Neural crest cell (in vitro differentiated cells): ENCODE measurements at places on chromosomes 3 and 15.

DNA sequence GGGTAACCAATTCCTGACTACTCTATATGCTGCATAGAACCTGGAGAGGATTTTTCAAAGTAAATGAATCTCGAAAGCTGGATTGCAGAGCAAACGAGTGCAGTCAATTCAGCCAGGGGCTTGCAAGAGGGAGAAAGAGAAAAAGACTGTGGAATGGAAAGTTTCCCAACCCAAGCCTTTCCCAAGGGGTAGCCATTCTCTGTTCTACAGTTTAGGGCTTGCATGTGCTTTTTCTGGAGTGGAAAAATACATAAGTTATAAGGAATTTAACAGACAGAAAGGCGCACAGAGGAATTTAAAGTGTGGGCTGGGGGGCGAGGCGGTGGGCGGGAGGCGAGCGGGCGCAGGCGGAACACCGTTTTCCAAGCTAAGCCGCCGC, 511 bp upstream of the RARB start:
- DNase-seq, result no peak

DNA sequence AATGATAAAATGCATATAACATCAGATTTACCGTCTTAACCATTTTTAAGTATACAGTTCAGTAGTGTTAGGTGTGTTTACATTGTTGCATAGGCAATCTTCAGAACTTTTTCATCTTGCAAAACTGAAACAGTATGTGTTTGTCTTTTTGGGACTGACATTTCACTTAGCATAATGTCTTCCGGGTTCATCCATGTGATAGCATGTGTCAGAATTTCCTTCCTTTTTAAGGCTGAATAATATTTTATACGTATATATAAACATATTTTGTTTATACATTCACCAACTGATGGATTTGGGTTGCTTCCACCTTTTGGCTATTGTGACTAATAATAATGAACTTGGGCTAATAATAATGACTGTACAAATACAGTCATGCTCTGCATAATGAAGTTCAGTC, 3.0 kb downstream of the PARP15 start:
- DNase-seq, result no peak

DNA sequence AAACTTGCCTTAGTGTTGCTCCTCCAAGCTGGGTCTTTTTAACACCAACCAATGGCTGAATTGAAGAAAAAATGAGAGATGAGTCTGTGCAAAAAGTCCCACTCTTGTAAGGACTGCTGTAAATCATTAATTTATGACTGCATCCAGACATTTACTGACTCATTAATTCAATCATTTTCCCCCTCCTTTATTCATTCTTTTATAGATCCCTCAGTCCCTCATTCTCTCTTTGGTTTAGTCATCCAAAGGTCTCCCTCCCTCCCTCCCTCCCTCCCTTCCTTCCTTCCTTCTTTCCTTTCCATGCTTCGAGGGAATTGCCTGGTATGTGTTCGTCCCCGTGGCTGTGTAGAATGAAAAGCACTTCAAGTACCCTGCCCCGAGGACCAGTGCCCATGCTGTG, 35.3 kb upstream of the MRPS22 start:
- DNase-seq, result no peak

DNA sequence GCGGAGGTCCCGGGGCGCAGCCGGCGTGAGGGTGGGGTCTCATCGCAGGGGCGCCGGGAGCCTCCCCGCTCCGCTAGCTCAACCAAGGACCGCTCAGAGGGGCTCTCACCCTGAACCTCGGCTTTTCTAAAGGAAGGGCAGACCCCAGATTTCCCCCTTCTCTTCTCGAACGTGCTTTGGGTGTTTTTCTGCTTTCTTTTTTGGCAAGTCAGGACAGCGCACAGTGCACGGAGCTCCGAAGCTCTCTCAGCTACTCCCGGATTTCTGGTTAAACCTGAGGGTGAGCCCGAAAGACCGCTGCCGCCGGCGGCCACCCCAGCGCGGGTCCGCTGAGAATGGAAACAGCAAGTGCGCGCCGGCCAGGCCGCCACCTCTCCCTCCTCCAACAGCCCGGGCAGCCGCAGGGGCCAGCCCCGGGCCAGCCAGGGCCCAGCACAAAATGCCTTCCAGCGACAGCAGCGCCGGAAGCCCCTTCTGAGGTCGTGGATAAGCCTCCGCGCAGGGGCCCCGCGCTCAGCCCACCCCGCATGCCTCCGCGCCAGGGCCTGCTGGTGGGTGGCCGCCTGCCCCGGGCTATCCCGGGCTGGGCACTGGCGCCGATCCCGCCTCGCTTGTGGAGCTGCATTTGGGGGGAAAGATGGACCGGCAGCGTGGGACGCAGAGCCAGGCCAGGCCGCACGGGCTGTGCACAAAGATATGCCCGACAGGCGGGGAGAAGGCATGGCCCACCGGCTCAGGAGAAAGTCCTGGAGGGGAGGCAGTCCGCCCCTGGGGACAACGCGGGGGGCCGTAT, 8.2 kb upstream of the OCA2 start:
- no peak for DNase-seq

- no peak for DNase-seq
These were observed 267.3 kb downstream of the TLE3 start for GRCh38 chr15:69830430-69830829.

GRCh38 chr3:57423335-57423734, 120.8 kb downstream of the DNAH12 start:
- no peak for DNase-seq

DNA sequence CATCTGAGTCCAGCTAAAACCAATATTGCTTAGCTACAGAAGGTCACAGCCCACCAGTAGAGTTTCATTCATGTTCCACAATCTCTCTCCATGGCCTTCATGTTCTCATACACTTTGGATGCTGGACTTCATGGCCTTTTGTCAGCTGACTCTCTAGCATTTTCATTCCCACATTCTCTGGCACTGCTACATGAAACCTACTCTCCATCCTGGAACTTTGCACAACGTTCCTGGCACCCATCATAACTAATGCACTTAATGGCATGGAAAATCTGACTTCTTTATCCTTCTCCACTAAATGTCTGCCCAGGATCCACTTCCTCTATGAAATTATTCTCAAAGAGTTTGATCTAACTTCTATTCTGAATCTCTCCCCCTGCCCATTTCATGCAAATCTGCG, 56.9 kb downstream of the SLC9A9 start:
- no peak for DNase-seq
